ENCODE measurements at places on chromosomes 3 and 15. TPM values are rescaled to one million over a fixed set of nuclear protein-coding genes. Genes with fewer than 3 reads are reported as not detected.

DNA sequence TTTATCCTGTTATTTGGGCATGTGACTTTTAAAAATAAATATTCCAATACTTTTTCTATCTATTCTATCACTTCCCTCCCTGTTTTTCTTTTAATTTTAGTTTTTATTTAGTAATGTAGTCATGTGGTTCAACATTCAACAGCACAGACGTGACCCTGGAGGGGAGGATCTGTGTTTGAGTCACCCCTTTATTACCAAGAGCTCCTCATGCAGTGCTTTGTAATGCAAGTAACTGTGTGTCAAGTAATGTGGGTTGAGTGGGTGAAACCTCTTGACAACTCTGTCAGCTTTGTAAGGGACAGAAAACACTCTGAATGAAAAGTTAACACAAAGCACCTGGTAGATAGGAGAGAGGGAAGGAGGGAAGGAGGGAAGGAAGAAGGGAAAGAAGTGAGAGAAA lies 89.7 kb upstream of the FGF12 start:
- no peaks in the 10 kb centered on the region for H3K27me3 ChIP-seq
- peaks cover 2% of the 10 kb centered on the region for H3K4me1 ChIP-seq
- DNase-seq = no peak
- H3K27ac ChIP-seq = no peak overlapping the region

- no peak overlapping the region for H3K27ac ChIP-seq
- no peak for DNase-seq
- H3K4me3 ChIP-seq = no peak overlapping the region
- H3K36me3 ChIP-seq = no peaks in the 10 kb centered on the region
Observed at GRCh38 chr15:44317423-44318058, 29.0 kb downstream of the GOLM2 start.

DNA sequence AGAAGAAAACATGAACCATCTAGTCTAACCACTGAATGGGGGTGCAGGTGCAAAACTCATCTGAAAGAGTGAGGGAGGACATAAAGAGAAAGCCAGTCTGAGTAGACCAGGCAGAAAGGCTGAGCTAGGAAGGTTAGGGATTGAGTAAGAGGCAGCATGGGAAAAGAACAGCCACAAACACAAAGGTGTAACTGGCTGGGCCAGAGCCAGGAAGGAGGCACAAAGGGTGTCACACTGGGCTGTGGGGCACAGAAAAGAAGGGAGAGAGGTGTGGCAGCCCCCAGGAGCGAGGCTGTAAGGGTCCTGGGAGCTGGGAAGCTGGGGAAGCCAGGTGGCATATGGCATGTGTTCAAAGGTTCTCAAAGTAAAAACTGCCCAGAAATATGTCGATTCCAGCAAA lies 18.7 kb downstream of the IGSF11 start:
- H3K27me3 ChIP-seq = no peaks in the 10 kb centered on the region
- H3K4me3 ChIP-seq = no peak overlapping the region
- H3K36me3 ChIP-seq = no peaks in the 10 kb centered on the region
- peaks cover 5% of the 10 kb centered on the region for H3K4me1 ChIP-seq
- no peak for DNase-seq

GRCh38 chr15:70932397-70932796 lies 39.8 kb downstream of the LRRC49 start:
- no peaks in the 10 kb centered on the region for H3K27me3 ChIP-seq
- no peaks in the 10 kb centered on the region for H3K36me3 ChIP-seq
- H3K4me3 ChIP-seq = no peak overlapping the region
- H3K27ac ChIP-seq = no peak overlapping the region
- DNase-seq = no peak

DNA sequence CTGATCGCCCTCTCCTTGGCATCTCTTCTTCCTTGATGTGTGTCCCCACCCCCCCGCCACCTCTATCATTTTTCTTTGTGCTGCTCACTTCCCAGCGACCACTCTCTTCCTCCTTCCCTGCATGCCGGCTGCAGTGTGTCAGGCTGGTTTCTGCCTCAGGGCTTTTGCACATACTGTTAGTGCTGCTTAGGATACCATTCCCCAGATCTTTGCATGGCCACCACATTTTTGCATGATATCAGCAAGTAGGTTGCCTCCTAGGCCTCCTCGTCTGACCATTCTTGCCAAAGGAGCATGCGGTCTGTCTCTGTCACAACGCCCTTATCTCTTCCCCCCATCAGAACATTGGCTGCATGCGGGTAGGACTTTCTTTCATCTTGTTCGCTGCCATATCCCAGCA lies 12.5 kb downstream of the FBLN2 start:
- no peaks in the 10 kb centered on the region for H3K36me3 ChIP-seq
- no peaks in the 10 kb centered on the region for H3K27me3 ChIP-seq
- H3K4me1 ChIP-seq = no peaks in the 10 kb centered on the region
- DNase-seq = no peak
- no peak overlapping the region for H3K4me3 ChIP-seq
- no peak overlapping the region for H3K27ac ChIP-seq

- H3K36me3 ChIP-seq = no peaks in the 10 kb centered on the region
- no peak overlapping the region for H3K27ac ChIP-seq
- DNase-seq = no peak
- no peaks in the 10 kb centered on the region for H3K27me3 ChIP-seq
Observed at GRCh38 chr3:12916159-12916558, 74.8 kb upstream of the RPL32 start.

- H3K4me1 ChIP-seq = no peaks in the 10 kb centered on the region
- no peaks in the 10 kb centered on the region for H3K36me3 ChIP-seq
- DNase-seq = no peak
- H3K27me3 ChIP-seq = no peaks in the 10 kb centered on the region
- no peak overlapping the region for H3K27ac ChIP-seq
- H3K4me3 ChIP-seq = no peak overlapping the region
Observed at GRCh38 chr15:99149366-99149765, 44.5 kb downstream of the SYNM start.

DNA sequence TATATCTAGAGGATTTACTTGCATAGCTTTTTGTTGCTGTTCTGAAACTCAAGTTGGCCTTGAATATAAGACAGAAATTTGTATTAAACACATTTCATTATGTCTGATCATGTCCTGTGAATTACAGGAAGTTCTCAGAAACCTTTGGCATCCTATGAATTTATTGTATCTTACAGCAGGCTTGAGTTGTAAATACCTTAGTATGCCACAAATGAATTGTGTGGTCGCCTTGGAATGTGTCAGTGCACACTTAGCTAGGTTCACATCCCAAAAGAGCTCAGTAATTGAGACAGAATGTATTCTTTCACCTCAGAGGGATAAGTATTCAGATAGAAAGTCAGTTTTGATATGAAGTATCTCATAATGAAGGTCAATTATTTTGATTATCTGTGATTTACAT lies 83.4 kb downstream of the NEK11 start:
- H3K36me3 ChIP-seq = no peaks in the 10 kb centered on the region
- no peaks in the 10 kb centered on the region for H3K4me1 ChIP-seq
- H3K4me3 ChIP-seq = no peak overlapping the region
- H3K27me3 ChIP-seq = no peaks in the 10 kb centered on the region

- no peak overlapping the region for H3K4me3 ChIP-seq
- H3K27me3 ChIP-seq = no peaks in the 10 kb centered on the region
- DNase-seq = no peak
- H3K27ac ChIP-seq = no peak overlapping the region
Observed at GRCh38 chr3:114867835-114868503, 279.1 kb downstream of the ZBTB20 start.

DNA sequence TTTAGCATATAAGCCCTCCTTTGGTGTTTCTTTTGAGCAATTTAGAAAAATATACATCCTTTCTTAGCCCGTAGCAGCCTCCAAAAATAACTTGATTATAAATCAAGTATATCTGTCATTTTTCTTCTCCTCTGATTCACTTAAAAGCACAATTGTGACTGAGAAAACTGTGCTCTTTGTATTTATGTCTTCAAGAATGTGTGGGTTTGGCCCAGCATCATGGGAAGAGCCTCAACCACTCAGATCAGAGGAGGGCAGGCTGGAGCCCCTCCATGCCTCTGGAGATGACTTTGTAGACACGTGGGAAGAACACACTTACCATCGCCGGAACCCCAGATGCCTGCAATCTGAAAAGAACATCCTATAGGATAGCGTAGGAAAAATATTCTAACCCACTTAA lies 123.8 kb upstream of the FEZF2 start:
- no peaks in the 10 kb centered on the region for H3K4me1 ChIP-seq
- H3K4me3 ChIP-seq = no peak overlapping the region
- no peak overlapping the region for H3K27ac ChIP-seq
- no peak for DNase-seq
- no peaks in the 10 kb centered on the region for H3K27me3 ChIP-seq

The LDHAL6B gene
- total RNA-seq = not detected

The ARPIN gene
- 14.2 TPM for total RNA-seq

The MUSTN1 gene
- 14.3 TPM for total RNA-seq

The DCLK3 gene
- 0.05 TPM for total RNA-seq

The ANKRD63 gene
- not detected for total RNA-seq

The TEX55 gene
- not detected for total RNA-seq

Measured in ovary (tissue), 10 donors.